AG09309 (cell line): ENCODE measurements at places on chromosomes 5 and 9.
A peak's percentile ranks its signal among the peaks of the same experiment; 100 is the strongest.

- DNase-seq: no peak
These were observed 60.4 kb downstream of the TNC start for GRCh38 chr9:115057559-115057958.

DNA sequence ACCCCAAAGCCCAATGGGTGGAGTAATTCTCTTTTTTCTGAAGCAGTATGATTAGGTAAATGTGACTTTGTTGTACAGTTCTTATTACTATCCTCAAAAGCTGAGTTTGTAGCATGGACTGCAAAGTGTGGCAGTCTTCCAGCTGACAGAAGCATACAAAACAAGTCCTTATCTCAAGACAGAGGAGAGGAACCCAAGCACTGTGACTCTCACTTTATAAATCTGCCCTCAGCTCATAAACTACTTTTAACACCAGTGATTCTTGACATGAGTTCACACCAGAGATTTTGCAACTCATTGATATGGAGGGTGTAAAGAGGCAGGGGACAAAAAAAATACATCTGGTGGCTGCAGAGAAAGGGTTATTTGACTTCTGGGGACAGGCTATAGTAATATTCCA is 251.6 kb downstream of the NTRK2 start:
- no peak for DNase-seq

DNA sequence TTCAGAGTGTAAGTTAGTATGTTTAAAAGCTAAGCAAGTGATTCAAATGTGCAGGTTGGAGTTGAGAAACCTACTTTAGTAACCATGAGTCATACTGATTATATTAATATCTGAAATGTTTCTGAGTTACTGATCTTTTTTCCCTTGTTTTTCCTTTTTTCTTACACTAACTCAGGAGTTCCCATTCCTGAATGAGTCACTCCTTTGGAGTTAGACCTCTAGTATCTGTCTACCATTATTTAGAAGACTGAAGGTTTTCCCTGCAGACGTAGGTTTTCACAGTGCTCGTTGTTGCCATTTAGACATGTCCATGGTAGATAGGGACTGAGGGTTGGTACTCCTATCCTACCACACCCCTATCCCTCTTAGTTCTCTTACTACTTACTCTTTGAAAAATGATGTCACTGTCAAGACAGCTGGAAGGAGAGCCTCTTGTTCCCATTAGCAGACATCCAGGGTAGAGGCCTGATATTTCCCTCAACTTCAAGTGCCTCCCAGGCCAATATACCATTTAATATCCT is 20.2 kb downstream of the OCLN start:
- no peak for DNase-seq

DNA sequence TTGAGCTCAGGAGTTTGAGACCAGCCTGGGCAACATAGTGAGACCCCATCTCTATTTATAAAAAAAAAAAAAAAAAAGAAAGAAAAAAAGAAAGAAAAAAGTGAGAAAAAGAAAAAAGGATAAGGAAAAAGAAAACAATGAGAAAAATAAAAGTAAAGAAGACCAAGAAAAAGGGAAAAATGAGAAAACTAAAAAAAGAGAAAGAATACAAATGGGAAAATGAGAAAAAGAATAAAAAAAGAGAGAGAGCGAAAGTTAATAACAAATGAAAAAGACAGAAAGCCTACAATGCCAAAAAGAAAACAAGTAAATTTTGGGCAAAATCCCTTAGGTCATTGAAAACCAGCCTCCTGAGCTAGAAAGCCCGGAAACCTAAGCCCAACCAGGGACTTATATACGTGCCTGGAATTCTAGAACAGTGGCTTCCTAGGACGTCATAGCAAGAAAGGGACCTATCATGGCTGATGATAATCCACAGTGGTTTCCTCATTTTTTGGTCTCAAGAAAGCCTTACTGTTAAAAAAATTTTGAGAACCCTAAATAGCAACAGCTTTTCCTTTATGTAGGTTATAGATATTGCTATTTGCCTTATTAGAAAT is 131.7 kb upstream of the CLINT1 start:
- DNase-seq: no peak

DNA sequence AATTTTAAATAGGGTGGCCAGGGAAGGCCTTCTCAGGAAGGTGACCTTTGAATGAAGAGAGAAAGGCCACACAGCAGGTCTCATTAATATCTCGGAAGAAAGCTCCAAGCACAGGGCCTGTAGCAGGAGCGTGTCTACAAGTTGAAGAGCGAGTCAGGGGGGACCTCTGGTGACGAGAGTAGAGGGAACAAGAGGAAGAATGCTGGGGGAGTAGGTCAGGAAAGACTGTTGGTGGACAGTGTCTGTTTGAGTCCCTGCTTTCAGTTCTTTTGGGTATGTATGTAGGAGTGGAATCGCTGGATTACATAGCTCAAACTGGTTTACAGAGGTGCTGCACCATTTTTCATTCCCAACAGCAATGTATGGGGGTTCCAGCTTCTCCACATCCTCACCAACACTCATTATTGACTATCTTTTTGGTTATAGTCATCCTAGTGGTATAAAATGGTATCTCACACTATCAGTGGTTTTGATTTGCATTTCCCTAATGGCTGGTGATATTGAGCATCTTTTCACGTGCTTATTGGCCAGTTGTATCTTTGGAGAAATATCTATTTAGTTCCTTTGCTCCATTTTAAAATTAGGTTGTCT is 55.8 kb downstream of the NUP214 start:
- DNase-seq: no peak

GRCh38 chr5:73596705-73597328 is 29.2 kb upstream of the ARHGEF28 start:
- DNase-seq: no peak

DNA sequence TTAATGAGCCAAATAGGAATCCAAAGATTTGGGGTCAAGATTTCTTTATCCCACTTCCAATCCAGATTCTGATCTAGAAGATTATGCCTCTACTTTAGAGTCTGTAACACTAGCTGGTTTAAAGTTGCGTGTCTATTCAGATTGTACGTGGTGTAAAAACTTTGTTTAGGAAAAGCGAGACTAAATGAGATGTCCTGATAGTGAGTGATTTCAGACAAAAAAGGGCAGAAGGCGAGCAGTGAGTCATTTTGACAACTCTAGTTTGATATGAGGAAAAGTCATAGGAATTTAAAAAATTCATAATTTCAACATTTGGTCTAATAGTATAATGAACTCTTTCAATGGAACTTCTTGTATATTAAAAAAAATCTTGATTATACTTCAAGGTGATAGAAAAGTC is 119.6 kb upstream of the KLF9 start:
- no peak for DNase-seq

- DNase-seq: no peak
These were observed 780.0 kb downstream of the SEMA5A start for GRCh38 chr5:8765886-8766285.

DNA sequence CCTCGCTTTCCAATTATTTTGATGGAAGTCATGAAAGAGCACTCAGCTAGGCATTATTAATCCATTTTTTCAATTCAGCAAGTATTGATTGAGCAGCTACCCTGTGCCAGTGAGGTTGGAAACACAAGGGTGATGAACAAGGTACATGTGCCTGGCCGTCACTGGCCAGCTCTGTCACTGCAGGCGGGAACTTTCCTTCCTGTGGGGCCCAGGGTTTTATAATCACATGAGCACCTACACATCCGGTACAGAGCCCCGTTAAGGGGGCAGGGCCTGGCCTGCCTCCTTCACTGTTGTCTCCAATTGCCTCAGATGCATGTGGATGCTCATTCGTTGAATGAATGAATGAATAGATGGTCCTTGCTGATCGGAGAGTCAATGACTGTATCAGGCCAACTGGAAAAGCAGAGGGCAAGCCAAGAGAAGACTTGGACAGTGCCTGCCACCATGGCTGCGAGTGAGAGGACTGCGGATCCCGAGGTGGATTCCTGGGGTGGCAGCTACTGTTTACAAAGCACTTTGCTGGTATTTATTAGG is 55.9 kb upstream of the KCNMB1 start:
- no peak for DNase-seq

DNA sequence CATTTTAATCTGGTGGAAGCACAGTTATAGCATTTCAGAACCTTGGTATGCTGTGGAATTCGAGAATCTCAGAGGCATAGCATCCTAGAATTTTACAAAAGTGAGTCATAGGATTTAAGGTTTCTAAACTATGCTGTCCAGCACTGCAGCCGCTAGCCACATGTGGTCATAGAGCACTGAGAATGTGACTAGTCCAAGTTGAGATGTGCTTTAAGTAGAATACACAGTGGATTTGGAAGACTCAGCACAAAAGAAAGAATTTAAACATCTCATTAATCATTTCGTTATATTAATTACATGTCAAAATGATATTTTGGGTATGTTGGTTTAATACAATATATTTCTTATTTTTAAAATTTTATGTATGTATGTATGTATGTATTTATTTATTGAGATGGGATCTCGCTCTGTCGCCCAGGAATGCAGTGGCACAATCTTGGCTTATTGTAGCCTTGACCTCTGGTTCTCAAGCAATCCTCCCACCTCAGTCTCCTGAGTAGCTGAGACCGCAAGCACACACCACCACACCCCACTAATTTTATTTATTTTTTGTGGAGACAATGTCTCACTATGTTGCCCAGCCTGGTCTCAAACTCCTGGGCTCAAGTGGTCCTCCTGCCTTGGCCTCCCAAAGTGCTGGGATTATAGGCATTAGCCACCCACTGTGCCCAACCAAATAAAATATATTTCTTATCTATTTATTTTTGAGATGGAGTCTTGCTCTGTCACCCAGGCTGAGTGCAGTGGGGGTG is 20.4 kb upstream of the RPS14 start:
- peak; percentile 96 for DNase-seq

DNA sequence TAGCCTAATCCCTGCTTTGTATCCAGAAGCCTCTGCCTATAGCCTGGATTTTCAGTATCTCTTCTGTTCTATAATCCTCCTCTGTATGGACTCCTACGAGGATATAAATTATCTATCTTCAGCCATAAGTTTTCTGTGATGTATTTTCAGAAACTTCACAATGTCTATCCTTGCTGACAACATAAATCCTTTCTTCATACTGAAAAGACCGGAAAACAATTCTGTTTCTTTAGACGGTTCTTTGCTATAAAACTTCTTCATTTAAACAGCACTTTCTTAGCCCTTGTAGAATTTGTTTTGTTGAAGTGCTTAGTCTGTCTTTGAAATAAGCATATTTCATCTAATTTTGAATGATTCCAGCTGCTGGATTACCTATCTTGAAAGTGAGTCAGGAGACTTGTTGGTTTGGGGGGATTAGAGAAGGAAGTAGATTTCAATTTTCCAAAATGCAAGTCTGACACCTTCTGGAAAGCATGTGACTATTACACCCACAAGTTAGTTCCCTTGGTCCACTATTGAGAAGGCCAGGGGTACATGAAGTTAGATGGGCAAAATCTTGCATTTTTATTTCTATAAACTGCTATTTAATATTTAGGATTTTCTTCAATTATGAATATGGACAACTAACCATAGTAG is 96.3 kb upstream of the RANBP3L start:
- no peak for DNase-seq

DNA sequence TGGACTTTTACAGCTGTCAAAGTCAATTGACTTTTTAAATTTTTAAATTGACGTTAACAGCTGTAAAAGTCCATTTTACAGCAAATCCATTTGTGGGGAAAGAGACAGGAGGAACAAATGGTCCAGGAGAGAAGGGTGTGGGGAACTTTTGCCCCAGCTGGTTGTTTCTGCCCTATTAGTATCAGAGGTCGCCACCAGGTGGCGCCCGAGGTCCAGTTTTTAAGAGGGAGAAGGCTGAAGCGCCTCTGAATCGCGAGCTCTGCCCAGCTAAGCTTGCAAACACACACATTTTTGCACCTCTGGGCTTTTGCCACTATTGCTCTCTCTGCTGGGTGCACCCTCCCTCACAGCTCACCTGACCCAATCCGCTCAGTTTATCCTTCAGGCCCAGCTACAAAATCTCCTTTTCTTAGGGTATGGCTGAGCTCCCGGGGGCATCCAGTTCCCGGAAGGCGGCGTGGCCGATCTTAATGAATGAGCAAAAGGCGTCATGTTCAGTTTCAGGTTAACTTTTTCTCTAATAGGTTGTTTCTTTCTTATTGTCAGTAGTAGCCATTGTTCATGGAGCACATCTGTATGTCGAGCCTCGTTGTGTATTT is 6.3 kb upstream of the TTLL11 start:
- no peak for DNase-seq

GRCh38 chr5:111461934-111462333 is 50.4 kb downstream of the STARD4 start:
- no peak for DNase-seq

DNA sequence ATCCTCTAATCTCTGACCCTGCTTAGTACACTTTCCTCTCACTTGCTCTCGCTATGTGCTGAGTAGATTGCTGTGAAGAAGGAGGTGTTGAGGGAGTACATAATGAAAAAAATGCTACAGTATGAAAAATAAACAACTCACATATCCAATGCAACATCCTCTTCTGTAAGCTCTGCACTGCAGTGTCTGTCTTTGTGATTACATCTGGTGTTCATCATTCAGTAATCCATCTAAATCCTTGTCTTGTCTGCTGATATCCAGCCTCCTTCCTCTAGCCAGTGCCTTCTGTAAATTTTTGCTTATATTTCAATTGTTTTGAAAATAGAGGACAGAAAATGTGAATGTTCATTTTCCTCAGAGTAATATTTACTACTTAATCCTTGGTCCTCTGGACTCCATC is 57.4 kb upstream of the CDH12 start:
- no peak for DNase-seq

DNA sequence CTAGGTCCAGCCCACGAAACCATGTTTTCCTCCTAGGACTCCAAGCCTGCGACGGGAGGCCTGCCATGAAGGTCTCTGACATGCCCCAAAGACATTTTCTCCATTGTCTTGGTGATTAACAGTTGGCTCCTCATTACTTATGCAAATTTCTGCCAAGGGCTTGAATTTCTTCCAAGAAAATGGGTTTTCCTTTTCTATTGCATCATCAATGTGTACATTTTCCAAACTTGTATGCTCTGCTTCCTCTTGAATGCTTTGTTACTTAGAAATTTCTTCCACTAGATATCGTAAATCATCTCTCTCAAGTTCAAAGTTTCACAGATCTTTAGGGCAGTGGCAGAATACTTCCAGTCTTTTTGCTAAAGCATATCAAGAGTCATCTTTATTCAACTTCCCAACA is 1792.7 kb upstream of the CDH9 start:
- no peak for DNase-seq

DNA sequence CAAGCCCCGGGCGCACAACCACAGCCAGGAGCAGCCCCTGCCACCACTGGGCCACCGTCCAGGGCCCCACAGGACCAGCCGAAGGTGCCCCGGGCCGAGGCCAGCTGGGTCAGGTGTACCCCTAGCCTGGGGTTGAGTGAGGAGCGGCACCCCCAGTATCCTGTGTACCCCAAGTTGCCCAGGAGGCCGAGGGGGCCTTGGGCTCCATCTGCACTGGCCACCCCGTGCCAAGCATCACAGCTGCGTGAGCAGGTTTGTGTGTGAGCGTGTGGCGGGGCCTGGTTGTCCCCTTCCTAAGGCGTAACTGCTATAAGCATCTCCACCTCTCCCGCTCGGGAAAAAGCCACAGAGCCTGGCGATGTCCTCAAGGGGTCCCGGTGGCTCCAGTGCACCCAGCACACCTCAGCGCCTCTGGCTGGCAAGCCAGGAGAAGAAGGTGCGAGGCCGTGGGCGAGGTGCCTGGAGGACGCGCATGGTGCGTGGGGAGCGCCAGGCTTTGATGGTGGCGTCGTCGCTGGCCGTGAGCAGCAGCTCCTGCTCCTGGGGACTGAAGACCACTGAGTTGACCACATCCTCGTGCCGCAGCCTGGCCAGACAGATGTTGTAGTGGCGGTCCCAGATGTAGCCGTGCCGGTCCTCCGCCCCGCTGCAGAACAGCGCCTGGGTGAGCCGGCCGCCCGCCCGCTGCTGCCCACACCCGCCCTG is 3.9 kb downstream of the FBXW5 start:
- DNase-seq: no peak
